Stimulated activated CD4-positive, alpha-beta T cell treated with anti-CD3 and anti-CD28 coated beads, Interleukin-12 subunit alpha, Interleukin-12 subunit beta, amount 100 ng/mL, for 4 hours (primary cell): ENCODE measurements at places on chromosomes 1 and 21.

DNA sequence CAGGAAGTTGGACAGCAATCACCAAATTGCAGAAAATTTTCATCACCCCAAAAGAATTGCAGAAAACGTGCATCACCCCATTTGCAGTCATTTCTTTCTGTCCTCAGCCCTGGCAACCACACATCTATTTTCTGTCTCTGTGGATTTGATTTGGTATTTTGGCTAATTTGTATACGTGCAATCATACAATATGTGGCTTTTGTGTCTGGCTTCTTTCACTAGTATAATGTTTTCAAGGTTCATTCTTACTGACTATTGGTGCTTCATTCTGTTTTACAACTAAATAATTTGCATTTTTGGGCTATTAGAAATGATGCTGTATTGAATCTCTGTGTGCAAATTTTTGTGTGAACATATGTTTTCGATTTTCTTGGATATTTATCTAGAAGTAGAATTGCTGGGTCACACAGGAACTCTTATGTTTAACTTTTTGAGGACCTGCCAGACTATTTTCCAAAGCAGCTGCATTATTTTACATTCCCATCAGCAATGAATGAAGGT, 24.8 kb upstream of the PRDM2 start:
- no peak for DNase-seq

- DNase-seq, result no peak
These were observed 632.0 kb downstream of the SMYD3 start for GRCh38 chr1:245874942-245875580.

GRCh38 chr1:57752843-57753242, 329.0 kb upstream of the DAB1 start:
- DNase-seq, result no peak

- no peak for DNase-seq
These were observed 7.7 kb downstream of the TTLL10 start for GRCh38 chr1:1181129-1181937.

GRCh38 chr1:35629051-35629450, 12.3 kb downstream of the PSMB2 start:
- DNase-seq, result no peak

GRCh38 chr1:18534810-18535205, 54.1 kb downstream of the KLHDC7A start:
- DNase-seq, result no peak

- no peak for DNase-seq
These were observed 51.4 kb upstream of the CR2 start for GRCh38 chr1:207402744-207403143.

GRCh38 chr1:204125759-204126351, 26.0 kb downstream of the ETNK2 start:
- DNase-seq, result no peak

DNA sequence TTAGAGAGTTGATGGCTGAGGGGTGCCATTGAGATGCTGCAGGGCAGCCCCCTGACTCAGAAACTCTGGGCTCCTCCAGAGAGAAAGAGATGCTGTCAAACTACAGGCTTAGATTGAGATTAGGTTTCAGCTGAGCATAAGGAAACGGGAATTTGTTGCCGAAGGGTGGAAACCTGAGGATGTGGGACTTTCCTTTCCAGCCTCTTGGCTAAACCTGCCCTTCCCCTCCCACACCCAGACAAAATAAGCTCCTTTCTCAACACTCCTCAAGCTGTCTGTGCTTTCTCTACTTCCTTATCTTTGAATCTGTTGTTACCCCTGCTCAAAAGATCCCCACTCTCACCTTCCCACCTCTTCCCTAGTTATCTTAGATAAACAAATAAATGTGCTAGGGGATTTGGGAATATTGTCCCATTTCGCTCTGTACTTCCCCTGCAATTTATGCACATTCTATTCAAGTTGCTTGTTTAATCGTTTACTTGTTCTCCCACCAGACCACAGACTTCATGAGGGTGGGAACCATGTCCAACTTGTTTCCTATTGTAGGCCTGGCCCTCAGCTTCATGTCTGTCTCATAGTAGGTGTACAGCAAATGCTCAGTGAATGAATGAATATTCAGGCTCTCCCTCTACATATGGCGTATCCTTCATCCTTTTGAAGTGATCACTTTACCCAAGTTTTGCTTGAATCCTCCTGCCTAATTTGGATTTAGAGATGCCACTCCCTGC, 30.6 kb upstream of the MARK1 start:
- no peak for DNase-seq

GRCh38 chr1:14280909-14281308, 317.6 kb upstream of the KAZN start:
- DNase-seq, result no peak

GRCh38 chr21:25467896-25468295, 139.4 kb downstream of the MRPL39 start:
- no peak for DNase-seq

DNA sequence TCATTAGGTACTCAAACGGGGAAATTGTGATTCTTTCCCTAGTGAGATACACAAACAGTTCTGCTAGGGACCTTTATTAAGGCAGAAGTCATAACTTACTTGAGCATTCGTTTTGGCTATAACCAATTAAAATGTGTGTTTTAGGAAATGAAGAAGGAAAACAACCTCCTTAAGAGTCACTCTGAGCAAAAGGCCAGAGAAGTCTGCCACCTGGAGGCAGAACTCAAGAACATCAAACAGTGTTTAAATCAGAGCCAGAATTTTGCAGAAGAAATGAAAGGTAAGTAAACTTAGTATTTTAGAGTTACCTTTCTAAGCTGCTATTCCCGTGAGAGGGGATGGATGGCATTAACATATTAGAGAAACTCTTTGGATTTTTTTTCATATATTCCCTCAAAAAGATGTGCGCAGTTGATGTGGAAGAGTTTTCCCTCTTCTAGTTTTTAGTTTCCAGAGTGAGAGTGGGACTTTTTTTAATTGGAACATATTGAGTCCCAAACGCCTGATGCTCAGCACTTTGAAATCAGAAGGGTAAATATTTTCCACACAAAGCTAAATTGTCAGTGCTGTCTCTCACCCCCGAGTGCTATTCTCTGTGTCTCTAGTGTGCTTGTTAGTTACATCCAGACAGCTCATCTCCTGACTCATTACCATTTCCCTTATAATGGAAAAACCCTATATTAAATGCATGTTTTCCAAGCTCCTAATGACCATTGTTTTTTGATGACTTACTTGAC, 34.9 kb downstream of the CENPF start:
- DNase-seq, result no peak

DNA sequence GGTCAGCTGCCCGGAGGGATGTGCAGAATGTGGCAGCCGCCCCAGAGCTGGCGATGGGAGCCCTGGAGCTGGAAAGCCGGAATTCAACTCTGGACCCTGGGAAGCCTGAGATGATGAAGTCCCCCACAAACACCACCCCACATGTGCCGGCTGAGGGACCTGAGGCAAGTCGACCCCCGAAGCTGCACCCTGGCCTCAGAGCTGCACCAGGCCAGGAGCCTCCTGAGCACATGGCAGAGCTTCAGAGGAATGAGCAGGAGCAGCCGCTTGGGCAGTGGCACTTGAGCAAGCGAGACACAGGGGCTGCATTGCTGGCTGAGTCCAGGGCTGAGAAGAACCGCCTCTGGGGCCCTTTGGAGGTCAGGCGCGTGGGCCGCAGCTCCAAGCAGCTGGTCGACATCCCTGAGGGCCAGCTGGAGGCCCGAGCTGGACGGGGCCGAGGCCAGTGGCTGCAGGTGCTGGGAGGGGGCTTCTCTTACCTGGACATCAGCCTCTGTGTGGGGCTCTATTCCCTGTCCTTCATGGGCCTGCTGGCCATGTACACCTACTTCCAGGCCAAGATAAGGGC, 33.5 kb upstream of the LHX4 start:
- DNase-seq, result no peak

- no peak for DNase-seq
These were observed 6.7 kb downstream of the CRP start for GRCh38 chr1:159707472-159708260.

DNA sequence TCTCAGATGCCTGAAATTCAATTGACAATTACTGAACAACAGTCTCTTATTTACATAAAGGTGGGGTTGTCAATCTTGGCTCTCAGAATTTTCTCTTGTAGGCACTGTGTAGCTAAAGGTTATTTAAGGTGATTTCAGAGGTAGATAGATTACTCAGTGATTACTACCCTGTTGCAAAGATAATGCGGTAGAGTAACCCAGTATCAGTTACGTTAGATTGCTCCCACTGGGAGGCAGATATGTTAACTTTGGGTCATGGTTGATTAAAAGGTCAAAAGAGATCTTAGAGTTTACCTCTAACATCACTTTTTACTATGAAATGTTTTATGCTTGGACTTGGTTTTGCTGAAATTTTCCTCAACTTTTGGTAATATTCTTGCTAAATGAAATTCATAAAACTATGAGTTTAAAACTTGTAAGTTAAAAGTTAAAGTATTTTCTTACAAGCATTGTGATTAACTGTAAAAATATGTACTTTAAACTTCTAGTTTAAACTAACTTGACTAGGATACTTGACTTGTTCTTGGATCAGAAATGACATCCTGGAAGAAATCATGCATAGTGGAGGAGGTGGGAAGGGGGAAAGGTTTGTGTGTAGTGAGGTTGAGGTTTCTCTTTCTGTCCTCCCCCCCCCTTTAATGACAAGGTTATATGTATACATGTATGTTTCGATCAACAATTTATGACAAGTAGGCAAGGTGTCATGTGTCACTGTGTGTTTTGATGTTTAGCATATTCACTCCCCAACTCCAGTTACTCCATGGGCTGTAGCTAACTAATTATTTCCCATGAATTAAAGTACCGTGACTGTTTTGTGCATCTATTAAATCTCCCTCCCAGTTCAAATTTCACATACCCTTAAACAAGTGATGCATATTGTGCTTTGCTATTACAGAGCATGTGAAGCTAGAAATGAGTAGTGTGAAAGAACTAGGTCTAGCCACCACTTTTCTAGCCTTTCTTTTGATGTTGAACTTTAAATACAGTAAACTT, 2.9 kb downstream of the LAMC1 start:
- no peak for DNase-seq

DNA sequence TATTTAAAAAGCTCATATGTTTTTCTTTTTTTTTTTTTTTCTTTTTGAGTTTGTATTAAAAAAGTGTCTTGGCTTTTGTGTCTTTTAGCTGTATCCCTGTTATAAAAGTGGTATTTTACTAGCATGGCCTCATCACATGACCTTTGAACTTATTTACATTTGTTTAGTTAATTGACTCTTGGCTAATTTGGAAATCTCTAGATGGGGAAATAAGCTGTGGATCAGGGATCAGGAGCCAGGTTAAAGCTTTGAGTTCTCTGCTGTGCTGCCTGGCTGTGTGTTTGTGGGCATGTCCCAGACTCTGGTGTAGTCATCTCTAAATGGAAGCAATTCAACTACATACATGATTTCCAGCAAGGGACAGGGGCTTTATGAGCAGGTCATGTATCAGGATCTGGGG, 56.5 kb downstream of the HHAT start:
- DNase-seq, result no peak

DNA sequence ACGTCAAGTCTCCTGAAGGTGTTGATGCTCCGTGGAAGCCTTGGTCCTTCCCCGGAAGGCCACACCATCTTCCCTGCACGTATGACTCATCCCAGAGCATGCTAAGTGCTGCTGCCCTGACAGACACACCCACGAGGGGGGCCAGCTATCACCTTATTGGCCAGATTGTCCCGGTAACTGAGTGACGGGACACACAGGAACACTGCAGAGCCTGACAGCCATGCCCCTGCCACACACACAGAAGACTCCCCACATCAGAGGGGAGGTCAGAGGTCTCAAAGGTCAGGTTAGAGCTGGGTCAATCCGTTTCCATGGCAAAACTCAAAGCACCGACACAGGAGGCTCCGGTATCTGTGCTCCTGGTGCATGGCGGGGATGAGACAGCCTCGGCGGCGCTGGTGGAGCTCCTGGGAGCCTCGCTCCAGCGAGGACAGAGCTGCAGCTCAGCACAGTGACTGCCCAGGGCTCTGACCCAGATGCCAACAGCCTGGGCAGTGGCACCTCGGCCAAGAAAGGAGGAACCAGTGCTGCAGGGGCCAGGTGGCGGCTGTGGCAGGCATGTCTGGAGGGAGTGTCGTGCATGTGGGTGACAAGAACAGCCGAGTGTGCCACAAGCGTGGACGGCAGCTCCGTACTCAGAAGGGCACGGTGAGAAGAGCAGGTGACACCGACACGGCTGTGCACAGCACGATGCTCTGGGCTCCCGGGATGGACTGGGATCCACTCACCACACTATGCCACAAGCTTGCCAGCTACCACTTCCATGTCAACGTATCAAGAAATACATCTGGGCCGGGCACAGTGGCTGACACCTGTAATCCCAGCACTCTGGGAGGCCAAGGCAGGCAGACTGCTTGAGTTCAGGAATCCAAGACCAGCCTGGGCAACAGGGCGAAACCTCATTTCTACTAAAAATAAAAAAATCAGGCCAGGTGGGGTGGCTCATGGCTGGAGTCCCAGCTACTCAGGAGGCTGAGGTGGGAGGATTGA, 14.8 kb upstream of the TMEM240 start:
- no peak for DNase-seq

DNA sequence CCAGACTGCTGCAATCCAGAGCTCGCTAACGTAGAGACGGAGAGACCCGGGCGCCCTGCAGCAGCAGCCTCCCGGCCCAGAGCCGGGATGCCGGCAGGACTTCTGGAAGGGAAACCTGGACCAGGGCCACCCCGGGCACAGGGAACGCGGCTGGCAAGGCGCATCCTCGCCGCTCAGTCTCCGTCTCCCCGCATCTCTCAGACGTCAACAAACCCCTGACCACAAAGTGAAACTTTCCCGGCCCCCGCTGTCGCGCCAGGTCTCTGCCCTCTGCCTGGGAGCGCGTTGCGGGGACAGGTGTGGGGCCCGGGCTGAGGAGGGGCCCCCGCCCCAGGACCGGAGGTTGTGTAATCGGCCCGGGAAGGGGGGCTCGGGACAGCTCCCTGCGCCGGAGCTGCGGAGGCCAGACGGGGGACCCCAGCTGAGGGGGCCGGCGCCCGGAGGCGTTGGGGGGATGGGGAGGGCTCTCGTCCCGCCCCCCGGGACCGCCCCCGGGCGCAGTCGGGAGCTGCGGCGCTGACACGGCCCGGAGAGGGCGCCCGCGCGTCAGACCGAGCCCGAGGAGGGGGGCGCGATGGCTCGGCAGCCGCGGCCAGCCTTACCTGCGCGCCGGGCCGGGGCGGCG, 116.6 kb upstream of the HIVEP3 start:
- no peak for DNase-seq

DNA sequence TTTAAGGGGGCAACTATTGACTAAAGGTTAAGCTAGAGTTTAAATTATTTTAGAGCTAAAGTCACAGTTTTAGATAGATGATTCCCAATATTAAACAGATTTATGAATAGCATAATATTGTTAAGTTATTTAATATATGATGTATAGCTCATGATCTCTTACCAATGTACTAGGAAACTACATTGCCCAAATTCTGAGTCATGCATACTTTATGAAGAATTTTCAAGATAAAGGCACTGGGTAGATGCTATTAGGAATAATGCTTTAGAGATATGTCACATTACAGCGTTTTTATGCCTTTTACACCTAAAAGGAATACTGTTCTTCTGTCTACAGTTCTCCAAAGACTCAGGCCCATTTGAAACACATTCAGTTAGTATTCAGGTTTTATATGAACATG, 215.1 kb downstream of the NCAM2 start:
- no peak for DNase-seq
